ENCODE measurements at places on chromosomes 7 and 10. TPM values are rescaled to one million over a fixed set of nuclear protein-coding genes. Genes with fewer than 3 reads are reported as not detected.
A peak's percentile ranks its signal among the peaks of the same experiment; 100 is the strongest.

GRCh38 chr7:41581041-41581440, 121.8 kb downstream of the INHBA start:
- no peaks in the 10 kb centered on the region for H3K4me1 ChIP-seq
- DNase-seq, result no peak
- H3K36me3 ChIP-seq, result no peaks in the 10 kb centered on the region
- H3K4me3 ChIP-seq, result no peak overlapping the region
- H3K27me3 ChIP-seq, result no peaks in the 10 kb centered on the region

- no peaks in the 10 kb centered on the region for H3K27me3 ChIP-seq
- no peak overlapping the region for H3K4me3 ChIP-seq
- H3K4me1 ChIP-seq, result no peaks in the 10 kb centered on the region
- H3K27ac ChIP-seq, result no peak overlapping the region
- no peak for DNase-seq
These were observed 150.8 kb downstream of the NSUN6 start for GRCh38 chr10:18500576-18500975.

GRCh38 chr7:29255199-29255878, 60.8 kb downstream of the CHN2 start:
- H3K36me3 ChIP-seq, result no peaks in the 10 kb centered on the region
- no peak overlapping the region for H3K4me3 ChIP-seq
- no peak overlapping the region for H3K27ac ChIP-seq

- H3K27me3 ChIP-seq, result no peaks in the 10 kb centered on the region
- no peak for DNase-seq
- no peaks in the 10 kb centered on the region for H3K4me1 ChIP-seq
- H3K36me3 ChIP-seq, result no peaks in the 10 kb centered on the region
- no peak overlapping the region for H3K4me3 ChIP-seq
These were observed 37.4 kb downstream of the VKORC1L1 start for GRCh38 chr7:65910237-65910636.

DNA sequence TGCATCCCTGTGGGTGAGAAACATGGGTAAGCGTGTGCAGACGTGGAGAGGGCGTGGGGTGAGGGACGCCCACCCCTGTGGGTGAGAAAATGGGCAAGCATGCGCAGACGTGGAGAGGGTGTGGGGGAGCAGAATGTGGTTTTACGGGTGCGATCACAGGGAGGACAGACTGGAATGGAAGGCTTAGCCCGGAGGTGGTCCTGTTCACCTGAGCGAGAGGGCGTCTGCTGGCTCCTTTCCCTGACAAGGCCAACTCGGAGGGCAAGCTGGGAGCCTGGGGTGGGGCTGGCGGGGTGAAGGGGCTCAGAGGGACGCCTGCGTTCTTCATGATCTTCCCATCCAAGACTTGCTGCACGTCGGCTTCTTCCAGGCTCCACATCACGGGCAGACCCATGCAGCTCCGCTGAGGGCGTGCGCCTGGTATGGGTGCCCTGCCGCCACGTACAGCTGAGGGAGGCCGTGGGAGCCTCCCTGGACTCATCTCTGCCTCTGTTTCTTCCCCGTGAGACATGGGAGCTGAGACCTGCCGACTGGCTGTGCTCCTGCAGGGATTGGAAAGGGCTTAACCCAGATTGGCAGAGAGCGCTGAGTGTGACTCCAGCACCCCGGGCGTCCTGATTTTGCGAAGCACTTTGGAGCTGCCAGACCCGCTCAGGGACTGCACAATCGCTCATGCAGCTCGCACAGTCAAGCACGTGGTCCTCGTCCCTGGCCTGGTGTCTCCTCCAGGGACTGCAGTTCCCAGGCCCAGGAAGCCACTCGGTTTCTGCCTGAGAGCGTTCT, 74.3 kb upstream of the SHH start:
- H3K27me3 ChIP-seq, result peaks cover 4% of the 10 kb centered on the region
- no peak for DNase-seq
- H3K4me3 ChIP-seq, result no peak overlapping the region
- no peaks in the 10 kb centered on the region for H3K36me3 ChIP-seq

CRHR2 gene
- total RNA-seq, result 0.81 TPM

GRCh38 chr7:30450240-30450982, 28.2 kb downstream of the NOD1 start:
- H3K27me3 ChIP-seq, result no peaks in the 10 kb centered on the region
- H3K27ac ChIP-seq, result no peak overlapping the region
- H3K36me3 ChIP-seq, result peaks cover 17% of the 10 kb centered on the region
- H3K4me3 ChIP-seq, result no peak overlapping the region
- no peak for DNase-seq

DNA sequence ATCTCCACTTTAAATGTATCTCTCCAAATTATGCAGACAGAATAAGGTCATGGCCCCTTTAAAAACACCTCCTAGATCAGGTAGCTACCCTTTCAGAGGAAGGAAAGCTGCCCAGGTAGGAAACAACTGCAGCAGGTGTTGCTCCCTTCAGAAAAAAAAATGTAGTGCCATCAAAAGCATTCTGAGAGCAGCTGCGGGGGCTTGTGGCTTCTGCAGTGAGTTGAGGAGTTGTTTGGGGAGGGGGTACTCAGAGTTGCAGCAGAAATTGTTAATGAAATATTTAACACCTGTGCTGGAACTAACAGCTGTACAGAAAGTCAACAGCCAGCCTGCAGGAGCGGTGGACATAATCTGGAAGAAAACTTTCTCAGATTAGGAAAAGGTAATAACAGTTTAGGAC, 24.0 kb downstream of the CDHR3 start:
- H3K27me3 ChIP-seq, result peaks cover 7% of the 10 kb centered on the region
- H3K27ac ChIP-seq, result no peak overlapping the region
- no peaks in the 10 kb centered on the region for H3K36me3 ChIP-seq
- DNase-seq, result no peak
- no peak overlapping the region for H3K4me3 ChIP-seq

OR2A1 gene
- total RNA-seq, result not detected

SPAM1 gene
- not detected for total RNA-seq

- H3K4me1 ChIP-seq, result no peaks in the 10 kb centered on the region
- H3K27me3 ChIP-seq, result peaks cover 4% of the 10 kb centered on the region
- H3K27ac ChIP-seq, result no peak overlapping the region
- DNase-seq, result no peak
- no peaks in the 10 kb centered on the region for H3K36me3 ChIP-seq
These were observed 88.7 kb downstream of the ADARB2 start for GRCh38 chr10:1648648-1649047.

TMEM140 gene
- 30.4 TPM for total RNA-seq

IFIT2 gene
- total RNA-seq, result 8.6 TPM

DNA sequence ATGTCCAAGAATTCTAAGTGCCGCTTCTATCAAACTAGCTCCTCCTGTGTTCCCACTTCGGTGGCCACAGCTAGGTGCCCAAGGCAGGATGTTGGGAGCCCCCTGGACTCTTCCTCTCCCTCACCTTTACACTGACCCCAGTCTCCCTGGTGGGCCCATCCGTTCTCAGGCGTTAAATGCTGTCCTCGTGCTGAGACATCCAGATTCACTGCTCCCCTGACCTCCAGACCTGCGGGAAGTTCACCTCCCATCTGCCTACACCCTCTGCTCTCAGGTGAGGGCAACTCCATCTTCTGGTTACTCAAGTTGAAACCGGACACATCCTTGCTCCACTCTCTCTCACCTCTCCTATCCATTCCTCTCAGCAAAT, 114.3 kb downstream of the ARHGAP22 start:
- no peak overlapping the region for H3K4me3 ChIP-seq
- no peaks in the 10 kb centered on the region for H3K36me3 ChIP-seq
- DNase-seq, result no peak
- H3K27ac ChIP-seq, result no peak overlapping the region

CARD11 gene
- not detected for total RNA-seq

GRCh38 chr7:4188651-4189050, 493.4 kb upstream of the FOXK1 start:
- no peaks in the 10 kb centered on the region for H3K36me3 ChIP-seq
- H3K27me3 ChIP-seq, result no peaks in the 10 kb centered on the region
- H3K27ac ChIP-seq, result no peak overlapping the region
- no peak for DNase-seq
- H3K4me3 ChIP-seq, result no peak overlapping the region
- no peaks in the 10 kb centered on the region for H3K4me1 ChIP-seq

GPR15LG gene
- not detected for total RNA-seq

GRCh38 chr7:126776498-126776897, 476.2 kb downstream of the GRM8 start:
- no peaks in the 10 kb centered on the region for H3K27me3 ChIP-seq
- H3K4me1 ChIP-seq, result no peaks in the 10 kb centered on the region
- no peak overlapping the region for H3K27ac ChIP-seq

DNA sequence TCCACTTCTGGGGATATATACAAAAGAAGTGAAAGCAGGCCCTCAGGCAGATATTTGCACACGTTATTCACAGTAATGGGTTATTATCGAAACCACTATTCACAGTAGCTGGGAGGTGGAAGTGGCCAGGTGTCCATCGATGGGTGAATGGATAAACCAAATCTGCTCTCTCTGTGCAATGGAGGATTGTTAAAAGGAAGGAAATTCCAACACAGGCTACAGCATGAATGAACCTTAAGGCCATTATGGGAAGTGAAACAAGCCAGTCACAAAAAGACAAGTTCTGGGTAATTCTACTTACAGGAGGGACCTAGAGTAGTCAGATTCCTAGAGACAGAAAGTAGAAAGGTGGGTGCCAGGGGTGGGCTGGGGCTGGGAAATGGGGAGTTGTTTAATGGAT, 48.5 kb upstream of the BHLHA15 start:
- peaks cover 5% of the 10 kb centered on the region for H3K4me1 ChIP-seq
- peaks cover 28% of the 10 kb centered on the region for H3K36me3 ChIP-seq
- H3K27me3 ChIP-seq, result no peaks in the 10 kb centered on the region
- no peak for DNase-seq
- no peak overlapping the region for H3K27ac ChIP-seq

- H3K27ac ChIP-seq, result peak overlapping the region; percentile 94
- no peaks in the 10 kb centered on the region for H3K27me3 ChIP-seq
- no peak for DNase-seq
- H3K4me1 ChIP-seq, result peaks cover 8% of the 10 kb centered on the region
- peak overlapping the region; percentile 92 for H3K4me3 ChIP-seq
- no peaks in the 10 kb centered on the region for H3K36me3 ChIP-seq
These were observed 1.2 kb upstream of the ZEB1 start for GRCh38 chr10:31317652-31318381.

DNA sequence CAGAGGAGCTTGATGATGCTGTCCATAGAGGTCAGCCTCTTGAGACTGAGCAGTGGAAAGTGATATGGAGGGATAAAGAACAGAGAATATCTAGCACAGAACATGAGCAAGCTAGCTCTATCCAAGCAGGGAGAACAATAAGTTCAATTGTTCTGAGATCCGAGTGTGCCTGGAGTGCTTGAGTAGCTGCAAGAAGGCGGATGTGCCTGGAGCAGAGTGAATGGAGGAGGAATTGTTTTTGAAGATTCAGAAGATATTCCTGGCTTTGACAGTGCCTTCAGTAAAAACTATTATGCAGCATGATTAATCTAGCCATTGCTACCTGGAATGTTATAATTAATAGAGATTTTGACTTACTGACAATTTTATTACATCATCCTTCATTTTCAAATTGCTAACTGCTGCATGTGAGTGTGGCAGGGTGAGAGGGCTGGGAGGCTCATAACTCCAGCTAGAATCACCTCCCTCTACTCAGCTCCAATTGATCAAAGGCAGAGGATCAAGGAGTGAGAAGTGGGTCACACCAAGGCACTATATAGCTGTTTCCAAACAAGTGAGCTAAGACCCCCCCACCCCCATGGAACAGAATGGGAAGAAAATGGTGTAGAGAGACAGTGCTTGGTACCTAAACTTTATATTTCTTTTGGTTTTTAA, 302.8 kb downstream of the ADRA2A start:
- no peaks in the 10 kb centered on the region for H3K36me3 ChIP-seq
- H3K27me3 ChIP-seq, result no peaks in the 10 kb centered on the region
- no peak overlapping the region for H3K27ac ChIP-seq
- no peaks in the 10 kb centered on the region for H3K4me1 ChIP-seq
- H3K4me3 ChIP-seq, result no peak overlapping the region

CALML3 gene
- total RNA-seq, result not detected

DNA sequence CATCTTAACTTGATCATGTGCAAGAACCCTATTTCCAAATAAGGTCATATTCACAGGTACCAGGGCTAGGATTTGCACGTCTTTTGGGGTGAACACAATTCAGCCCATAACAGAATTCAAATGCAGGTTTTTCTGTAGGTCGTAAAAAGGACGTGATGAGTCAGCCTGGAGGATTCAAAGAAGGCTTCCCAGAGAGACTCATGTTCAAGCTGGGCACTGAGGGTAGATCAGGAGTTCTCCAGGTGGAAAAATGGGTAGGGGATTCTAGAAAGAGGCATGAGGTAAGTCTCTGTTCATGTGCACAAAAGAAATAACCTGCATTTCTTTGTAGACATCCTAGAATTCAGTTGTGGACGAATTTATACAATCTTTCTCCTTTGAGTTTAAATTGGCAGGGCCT, 160.4 kb downstream of the RPS24 start:
- no peaks in the 10 kb centered on the region for H3K4me1 ChIP-seq
- H3K27ac ChIP-seq, result no peak overlapping the region
- no peak for DNase-seq
- H3K4me3 ChIP-seq, result no peak overlapping the region

ITIH5 gene
- 13.6 TPM for total RNA-seq

DNA sequence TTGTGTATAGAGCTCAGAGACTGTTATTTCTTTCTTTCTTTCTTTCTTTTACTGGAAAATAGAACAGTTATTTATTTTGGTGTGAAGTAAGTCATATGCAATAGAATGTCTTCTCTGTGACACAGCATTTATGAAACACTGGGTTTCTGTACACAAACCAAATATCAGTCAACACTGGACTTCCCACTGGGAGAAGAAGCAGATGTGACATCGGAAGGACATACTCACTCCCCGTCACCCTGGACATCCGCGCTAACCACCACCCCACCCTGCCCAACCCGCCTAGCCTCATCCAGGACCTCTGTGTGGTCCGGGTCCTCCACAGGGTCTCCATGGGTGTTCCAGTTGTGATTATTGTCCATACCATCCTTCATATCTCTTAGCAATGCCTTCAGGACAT, 22.0 kb downstream of the SUN3 start:
- no peak overlapping the region for H3K27ac ChIP-seq
- H3K4me1 ChIP-seq, result no peaks in the 10 kb centered on the region
- H3K4me3 ChIP-seq, result no peak overlapping the region
- no peaks in the 10 kb centered on the region for H3K27me3 ChIP-seq
- H3K36me3 ChIP-seq, result no peaks in the 10 kb centered on the region

DNA sequence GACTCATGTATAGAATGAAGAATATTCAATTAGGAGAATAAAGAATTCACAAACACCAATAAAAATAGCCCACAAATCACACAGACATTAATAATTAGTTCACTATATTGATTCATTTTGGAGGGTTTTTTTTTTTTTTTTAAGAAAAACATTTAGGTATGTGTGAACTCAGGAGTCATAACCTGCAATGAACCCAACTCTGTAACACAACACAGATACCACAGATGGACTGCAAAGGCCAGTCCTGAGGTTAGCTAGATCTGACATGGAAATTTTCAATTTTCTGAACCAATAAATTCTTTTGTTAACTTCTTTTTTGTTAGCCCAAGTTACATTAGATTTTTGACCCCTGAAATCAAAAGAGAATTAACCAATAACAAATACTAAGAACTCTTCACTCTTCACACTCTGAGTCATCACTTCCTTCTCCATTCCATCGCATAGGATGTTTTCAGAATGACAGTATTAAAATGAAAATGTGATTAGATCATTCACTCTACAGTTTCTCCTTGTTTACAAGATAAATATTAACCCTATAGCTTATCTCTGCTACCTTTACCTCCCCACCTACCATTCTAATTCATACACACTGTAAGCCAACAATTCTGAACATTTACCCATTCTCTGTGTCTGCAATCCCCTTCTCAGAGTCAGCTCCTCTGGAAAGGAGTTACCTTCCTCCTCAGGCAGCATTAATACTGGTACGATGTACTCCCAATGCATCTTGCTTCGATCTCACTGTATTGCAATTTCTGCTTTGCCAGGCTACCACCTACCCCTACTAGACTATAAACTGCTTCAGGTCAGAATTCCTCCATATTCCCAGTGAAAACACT, 141.5 kb downstream of the LRRN3 start:
- H3K36me3 ChIP-seq, result no peaks in the 10 kb centered on the region
- H3K27ac ChIP-seq, result no peak overlapping the region
- no peak overlapping the region for H3K4me3 ChIP-seq
- no peak for DNase-seq
- no peaks in the 10 kb centered on the region for H3K4me1 ChIP-seq

RASSF4 gene
- total RNA-seq, result 96.3 TPM
